Lung (tissue), 17 donors: ENCODE measurements at places on chromosomes 6 and 20.
A peak's percentile ranks its signal among the peaks of the same experiment; 100 is the strongest.

DNA sequence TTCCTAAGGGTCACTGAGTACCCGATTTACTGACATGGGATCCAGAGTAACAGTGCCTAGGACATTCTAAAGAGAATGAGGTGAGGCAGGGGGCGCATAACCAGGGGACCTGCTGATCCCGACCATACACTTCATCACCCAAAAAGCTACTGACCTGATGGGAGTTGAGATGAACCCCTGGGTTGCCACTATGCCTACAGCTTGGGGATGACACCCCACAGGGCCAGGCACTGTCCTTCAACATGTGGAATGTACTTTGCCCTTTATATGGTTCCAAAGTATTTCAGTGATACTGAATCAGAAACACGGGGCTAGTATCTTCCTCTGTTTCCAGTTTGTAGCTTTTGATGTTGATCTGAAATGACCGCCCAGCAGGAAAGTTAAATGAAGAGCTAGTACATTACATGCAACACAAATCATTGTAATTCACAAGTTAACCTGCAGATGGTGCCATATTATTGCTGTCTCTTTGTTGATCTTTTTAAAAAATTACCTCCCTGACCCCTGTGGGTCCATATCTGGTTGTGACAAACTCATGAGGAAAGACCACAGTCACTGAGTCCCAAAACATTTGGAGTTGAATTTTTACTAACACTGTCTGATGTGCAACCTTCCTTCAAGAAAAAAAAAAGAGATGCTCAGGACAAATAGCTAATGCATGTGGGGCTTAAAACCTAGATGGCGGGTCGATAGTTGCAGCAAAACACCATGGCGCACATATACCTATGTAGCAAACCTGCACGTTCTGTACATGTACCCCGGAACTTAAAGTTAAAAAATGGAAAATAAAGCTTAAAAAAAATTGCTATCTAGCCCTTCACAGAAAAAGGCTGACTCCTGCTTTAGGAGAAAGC is 42.7 kb upstream of the GCNT2 start:
- peak; percentile 9 for DNase-seq

- DNase-seq = peak; percentile 70
Observed at GRCh38 chr6:161370880-161371279, 97.0 kb upstream of the AGPAT4 start.

GRCh38 chr6:2624177-2624576 is 126.5 kb downstream of the MYLK4 start:
- no peak for DNase-seq

GRCh38 chr6:31888276-31889258 is 8.9 kb downstream of the EHMT2 start:
- no peak for DNase-seq

DNA sequence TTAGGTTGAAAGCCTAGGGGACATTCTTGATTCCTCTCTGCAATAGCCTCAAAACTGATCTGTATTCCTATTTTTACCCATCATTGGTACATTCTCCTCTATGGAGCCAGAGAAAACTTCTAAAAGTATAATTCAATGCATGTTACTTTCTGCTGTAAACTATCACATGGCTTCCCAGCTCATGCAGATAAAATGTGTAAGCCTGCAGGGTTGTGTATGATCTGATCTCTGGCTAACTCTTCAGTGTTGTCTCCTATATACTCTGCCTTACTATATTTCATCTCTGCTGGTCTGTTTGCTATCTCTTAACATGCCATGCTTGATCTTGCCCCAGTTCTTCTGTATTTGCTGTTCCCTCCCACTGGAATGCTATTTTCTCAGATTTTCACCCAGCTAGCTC is 323.3 kb upstream of the RSPO3 start:
- DNase-seq = no peak

- no peak for DNase-seq
Observed at GRCh38 chr20:45959126-45959525, 12.9 kb downstream of the ZNF335 start.

GRCh38 chr20:53737396-53738038 is 143.9 kb upstream of the ZNF217 start:
- peak; percentile 77 for DNase-seq

GRCh38 chr6:108133594-108134179 is 32.1 kb upstream of the NR2E1 start:
- DNase-seq = peak; percentile 86

DNA sequence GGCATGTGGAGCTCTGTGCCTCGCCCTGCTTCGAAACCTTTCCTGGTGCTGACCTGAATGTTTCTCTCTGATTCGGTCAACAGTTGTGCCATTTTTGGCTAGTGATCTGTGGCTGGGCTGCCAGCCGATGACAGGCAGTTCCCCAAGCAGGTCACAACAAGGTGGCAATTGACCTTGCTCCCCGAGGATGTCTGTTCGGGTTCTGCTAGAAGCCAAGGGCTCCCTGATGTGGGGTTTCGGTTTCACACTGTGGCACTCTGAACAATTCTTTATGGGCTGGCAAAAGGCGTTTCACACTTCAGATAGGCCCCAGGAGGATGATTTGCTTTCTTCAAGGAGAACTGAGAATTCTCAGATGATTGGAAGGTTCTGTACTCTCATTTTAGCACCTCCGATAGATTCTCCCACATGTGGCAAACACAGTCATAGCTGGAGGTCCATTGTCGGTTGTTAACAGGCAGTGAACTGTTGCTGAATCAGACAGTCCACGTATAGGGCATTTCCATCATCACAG is 135.6 kb downstream of the SLC24A3 start:
- DNase-seq = no peak

GRCh38 chr20:25088267-25088666 is 6.3 kb upstream of the VSX1 start:
- DNase-seq = no peak

DNA sequence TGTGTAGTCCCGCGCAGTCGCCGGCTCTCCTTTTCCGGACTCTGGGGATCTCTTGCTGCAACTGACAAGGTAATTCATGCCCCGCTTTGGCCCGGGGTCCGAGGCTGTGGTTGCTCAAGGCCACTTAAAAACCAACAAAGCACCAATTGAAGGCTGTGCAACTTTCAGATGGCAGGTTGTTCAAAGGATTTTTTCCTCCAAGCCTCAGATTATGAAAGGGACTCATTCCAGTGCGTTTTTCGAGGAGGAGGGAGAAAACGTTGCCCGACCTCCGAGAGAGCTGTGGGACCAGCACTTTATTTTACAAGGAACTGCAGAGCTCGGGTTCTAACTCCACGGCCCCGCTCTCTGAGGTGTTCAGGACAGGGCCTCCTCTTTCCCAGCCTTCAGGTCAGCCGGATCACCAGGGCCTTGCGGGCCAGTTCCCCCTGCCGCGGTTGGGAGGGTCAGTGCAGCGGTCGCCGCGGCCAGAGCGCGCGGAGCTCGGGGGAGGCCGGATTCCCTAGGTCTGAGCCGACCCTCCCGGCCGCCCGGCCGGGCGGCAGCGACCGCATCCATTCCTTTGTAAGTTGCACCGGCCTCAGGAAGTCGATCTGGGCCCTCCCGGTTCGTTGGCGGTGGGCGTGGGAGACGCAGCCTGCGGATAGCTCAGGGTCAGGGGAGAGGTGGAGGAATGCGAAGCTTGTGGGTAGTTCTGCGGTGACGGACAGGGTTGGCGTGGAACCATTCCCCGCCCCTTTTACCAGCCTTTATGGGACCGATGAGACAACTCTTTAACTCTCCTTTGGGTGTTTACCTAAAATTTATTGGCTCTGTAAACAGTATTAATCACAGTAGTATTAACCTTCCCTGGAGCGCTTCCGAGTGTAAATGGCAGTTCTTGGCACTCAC is 1.6 kb downstream of the UTRN start:
- DNase-seq = peak; percentile 82

DNA sequence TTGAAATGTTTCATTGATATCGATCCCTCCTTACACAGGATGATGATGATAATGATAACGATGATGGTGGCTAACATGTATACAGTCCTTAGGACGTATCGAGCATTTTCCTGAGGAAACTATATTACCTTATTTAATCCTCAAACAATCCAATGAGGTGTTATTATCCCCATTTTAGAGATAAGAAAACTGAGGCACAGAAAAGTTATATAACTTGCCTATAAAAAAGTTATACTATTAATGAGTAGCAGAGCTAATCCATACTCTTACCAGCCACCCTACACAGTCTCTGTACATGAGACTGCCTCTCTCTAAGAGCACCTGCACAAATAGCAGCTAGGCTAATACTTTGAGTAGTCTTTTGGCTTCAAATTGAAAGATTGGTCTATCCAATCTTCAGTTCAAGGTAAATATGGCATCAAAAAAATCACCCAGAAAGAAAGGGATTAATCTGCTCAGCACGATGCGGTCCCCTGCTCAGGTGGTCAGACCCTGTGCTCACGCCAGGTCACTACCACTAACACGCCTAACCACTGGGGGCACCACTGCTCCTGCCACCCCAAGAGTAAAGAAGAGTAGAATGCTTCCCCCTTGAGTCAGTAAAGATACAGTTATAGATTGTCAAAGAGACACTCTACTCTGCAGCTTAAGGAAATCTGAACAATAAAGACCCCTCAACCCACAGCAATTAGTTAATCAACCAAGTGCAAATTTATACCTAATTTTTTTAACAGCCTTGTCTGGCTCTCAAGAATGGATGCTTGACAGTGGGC is 15.0 kb downstream of the GABBR1 start:
- DNase-seq = no peak

DNA sequence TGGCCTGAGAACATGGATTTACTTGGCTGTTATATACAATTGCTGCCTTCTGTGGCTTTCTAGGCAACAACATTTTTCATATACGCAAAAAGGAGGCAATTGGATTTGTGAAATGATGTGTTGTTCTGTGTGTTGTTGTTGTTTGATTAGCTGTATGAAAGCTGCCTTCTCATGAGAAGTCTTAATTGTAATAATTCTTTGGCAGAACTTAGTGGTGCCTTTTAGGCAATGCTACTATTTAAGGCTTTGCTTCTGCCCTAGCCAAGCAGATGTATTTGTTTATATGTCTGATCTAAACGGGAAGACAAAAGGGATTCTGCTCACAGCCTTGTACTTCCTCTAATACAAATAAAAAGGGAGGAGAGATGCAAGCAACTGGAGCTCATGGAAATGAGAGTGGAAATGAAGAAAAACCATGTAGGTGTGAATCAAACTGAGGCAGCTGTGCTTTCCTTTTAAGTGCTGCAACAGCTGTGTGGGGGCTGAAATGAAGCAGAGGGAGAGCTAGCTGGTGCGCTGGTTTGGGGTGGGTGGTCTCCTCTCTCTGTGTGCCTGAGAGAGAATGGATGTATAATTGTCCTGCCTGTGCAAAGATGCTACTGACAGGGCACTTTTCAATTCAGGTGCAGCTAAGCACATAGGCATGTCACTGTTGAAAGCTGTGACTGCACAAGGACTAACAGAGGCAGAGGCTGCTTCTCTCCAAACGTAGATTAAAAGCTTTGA is 386.9 kb upstream of the MAN1A1 start:
- DNase-seq = peak; percentile 84

DNA sequence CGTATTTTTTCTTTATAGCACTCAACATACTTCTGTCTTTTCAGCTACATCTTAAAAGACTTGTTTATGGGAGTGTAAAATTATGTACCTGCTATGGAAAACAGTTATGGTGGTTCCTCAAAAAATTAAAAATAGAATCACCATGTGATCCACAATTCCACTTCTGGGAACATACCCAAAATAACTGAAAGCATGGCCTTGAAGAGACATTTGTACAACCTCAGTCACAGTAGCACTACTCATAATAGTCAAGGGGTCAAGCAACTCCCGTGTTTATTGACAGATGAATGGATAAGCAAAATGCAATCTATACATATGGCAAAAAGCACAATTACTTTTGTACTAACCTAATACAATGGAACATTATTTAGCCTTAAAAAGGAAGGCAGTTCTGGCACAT is 74.5 kb downstream of the METTL24 start:
- DNase-seq = no peak

DNA sequence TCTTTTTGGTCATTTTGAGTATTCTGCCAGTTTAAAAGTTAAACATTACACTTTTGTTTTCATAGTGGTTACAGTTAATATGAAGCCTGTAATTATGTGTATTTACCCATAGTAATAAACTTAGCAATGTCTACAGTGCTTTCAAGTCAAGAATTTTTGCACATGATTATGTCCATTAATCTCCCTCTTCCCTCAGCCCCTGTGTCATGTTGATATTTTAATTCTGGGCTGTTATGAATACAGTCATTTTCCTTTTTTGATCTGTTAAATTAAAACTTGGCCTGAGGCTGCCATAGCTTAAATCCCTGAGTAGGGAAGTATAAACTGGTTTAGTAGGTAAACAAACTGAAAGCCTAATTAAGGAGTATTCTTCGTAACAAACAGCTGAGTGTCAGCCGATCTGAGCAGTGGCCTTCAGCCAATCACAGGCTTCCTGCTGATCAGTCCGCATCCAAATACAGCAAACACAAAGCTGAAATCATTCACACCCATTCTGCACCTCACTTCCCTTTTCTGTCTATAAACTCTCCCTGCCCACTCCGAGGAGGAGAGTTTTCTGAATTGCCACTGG is 9.5 kb upstream of the SFT2D1 start:
- peak; percentile 50 for DNase-seq

DNA sequence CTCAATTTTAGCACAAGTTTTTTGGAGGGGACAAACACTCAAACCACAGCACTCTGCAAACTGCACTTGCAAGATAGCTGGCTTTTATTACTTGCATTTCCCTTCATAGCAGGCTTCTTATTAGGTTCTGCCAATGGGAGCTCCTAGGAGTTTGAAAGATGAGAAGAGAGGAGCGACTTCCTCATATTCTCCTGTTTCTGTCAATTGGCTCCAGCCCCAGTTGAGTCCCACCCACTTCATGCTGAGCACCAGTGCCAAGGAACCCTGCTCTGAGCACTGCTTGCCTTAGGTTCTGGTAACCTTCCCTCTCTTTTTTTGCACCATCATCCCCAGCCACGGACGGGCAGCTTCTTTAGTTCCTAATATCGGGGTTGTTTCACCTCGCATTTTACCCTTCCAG is 67.9 kb downstream of the PSMB1 start:
- DNase-seq = no peak
